ENCODE measurements at places on chromosomes 4 and X. TPM values are rescaled to one million over a fixed set of nuclear protein-coding genes. Genes with fewer than 3 reads are reported as not detected.

GRCh38 chr4:15809058-15809457 is 30.9 kb downstream of the CD38 start:
- DNase-seq: no peak

DNA sequence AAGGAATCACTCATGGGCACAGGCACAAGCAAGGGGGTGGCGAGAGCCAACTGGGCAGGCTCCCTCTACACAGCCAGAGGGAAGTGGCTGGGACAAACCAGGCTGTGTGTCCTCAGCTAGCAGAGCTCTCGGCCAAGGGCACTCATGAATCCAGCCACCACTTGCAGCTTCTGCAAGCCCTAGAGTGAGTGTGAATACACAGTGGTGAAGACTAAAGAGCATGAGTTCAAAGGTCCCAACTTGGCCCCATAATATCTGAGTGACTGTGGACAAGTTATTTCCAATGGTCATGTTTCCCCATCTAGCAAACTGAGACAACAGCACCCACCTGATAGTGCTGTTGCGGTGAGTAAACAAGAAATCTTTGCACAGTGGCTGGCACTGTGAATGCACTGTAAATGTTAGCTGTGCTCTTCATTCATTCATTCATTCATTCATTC is 51.7 kb downstream of the ADGRG2 start:
- DNase-seq: no peak

Gene LONRF3
- 3.1 TPM for total RNA-seq

Gene CT45A9
- total RNA-seq: not detected

Gene FAAH2
- total RNA-seq: 40.1 TPM

- DNase-seq: no peak
Observed at GRCh38 chr4:189660722-189661360, 279.8 kb upstream of the FRG1 start.

- DNase-seq: no peak
Observed at GRCh38 chrX:51568586-51568985, 50.1 kb downstream of the CENPVL3 start.

- no peak for DNase-seq
Observed at GRCh38 chr4:54942721-54943120, 182.7 kb downstream of the KDR start.

- DNase-seq: no peak
Observed at GRCh38 chrX:148804579-148805355, 304.4 kb downstream of the AFF2 start.

GRCh38 chr4:31929676-31930345 is 1209.6 kb downstream of the PCDH7 start:
- DNase-seq: no peak

DNA sequence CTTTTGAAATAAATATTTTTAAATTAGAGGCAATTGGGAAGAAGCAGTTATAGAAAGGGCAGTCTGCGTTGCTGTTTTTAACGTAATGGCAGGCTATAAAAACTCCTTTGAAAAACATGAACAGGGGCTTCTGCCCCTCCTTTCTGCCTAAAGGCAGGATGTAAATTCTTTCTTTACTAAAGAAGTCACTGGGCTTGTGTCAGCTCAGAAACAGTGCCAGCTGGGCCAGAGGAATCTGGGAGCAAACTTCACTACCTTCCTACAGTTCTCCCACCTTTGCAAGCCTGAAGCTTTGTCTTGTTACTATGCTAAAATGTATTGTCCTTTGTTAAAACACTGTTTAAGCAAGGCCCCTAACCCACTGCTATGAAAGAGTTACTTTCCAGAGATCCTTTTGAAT is 1664.8 kb downstream of the RPA4 start:
- DNase-seq: no peak

DNA sequence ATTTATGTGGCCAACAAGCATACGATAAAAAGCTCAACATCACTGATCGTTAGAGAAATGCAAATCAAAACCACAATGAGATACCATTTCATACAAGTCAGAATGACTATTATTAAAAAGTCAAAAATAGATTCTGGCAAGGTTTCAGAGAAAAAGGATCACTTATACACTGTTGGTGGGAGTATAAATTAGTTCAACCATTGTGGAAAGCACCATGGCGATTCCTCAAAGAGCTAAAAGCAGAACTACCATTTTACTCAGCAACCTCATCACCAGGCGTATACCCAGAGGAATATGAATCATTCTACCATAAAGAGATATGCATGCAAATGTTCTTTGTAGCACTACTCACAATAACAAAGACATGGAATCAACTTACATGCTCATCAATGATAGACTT is 478.7 kb upstream of the GALNTL6 start:
- no peak for DNase-seq

Gene GPRIN3
- 1.9 TPM for total RNA-seq

- no peak for DNase-seq
Observed at GRCh38 chr4:61614231-61614630, 414.1 kb downstream of the ADGRL3 start.

DNA sequence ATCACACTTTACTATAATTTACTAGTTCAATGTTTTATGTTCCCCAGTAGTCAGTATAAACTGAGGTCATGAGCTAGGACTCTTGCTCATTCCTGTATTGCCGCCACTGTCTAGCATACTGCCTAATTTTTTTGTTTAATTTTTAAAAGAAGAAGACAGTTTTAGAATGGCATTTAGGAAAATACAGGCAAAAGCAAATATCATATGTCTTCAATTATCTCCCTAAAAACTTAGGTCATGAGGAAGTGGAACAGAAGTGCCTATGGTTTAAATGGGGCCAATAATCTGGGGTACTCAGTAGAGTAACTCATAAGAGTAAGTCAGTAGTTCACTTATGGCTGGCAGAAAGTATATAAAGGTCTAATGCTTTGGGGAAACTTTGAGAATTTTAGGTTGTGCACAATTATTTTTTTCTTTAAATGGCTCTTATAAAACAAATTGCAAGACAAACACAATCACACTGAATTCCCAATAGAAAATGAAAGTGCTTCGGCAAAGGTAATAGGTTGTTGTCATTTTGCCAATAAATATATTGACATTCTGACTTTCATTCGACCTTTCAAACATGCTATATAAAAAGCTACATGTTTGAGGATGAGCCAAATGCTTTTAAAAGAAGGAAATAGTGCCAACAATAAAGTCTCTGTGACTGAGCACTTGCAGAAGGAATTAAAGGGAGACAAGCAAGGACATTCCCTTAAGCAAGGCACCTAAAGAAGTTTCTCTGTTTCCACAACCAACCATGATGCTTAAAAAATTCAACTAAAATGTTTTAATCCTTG is 390.1 kb downstream of the PDGFC start:
- DNase-seq: no peak

DNA sequence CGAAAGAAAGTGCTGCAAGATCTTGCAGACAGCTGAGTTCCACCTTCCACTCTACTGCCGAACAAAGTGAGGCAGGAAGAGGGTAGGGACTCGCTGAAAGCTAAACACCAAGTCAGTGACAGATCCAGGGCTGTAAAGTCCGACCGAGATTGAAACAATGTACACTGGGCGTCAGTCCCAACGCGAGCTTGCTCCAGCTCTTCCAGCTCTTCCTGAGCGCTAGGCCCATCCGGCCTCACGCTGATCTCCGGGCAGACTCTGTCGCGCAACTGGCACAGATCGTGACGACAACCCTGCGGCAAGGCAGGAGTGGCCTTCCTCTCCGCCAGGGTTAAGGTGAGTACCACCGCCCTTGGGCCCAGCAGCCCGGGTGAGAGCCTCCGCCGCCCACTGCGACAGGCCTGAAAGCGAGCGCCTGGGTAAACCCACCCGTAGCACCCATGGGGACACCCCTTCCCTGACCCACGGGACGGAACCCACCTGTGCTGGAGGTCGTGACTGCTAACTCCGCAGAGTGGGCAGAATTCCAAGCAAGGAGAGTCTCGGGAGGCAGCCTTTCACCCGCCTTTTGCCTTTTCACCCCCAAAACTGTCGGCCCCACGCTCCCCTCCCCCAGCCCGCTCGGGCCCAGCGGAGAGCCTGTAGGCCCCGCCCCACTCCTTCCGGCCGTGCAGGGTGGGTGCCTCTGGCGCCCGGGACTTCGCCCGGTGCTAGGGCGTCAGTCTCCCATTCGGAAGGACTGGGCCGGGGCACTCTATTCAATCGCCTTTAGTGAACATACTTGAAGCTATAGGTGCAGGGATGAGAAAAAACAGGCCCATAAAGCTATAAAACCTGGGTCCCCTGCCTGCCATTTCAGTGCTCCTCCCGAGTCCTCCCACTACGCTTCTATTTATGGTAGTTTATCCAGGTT is at the start of gene TMLHE:
TSS of gene TMLHE (minus strand) at position 641 of the 913 bp plus-strand sequence. CDS start 67,676 bp downstream, outside the sequence.
- DNase-seq: peak; percentile 90

- no peak for DNase-seq
Observed at GRCh38 chr4:53489279-53489889, 101.9 kb downstream of the LNX1 start.

Gene RASL11B
- total RNA-seq: 0.80 TPM

Gene FGF13
- total RNA-seq: 3.3 TPM

DNA sequence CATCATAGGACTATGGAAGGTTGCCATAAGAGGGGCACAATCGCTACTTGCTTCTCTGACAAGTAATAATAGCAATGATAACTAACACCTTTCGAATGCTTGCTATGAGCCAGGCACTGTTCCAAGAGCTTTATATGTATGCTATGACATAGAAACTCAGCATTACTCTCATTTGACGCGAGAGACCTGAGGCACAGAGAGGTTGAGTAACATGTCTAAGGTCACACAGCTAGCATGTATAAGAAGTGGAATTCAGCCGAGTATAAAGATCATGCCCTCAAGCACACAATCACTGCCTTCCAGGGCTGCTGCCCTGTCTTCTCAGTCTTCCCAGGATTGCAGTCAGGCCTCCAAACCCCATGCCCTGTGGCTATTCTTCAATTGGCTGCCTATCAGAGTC is 19.5 kb downstream of the PJA1 start:
- DNase-seq: peak; percentile 43

- DNase-seq: no peak
Observed at GRCh38 chr4:101871962-101872676, 81.6 kb downstream of the BANK1 start.

Gene SLIT2
- 3.9 TPM for total RNA-seq

Gene GAGE12G
- total RNA-seq: not detected

GRCh38 chr4:155353923-155354540 is 22.7 kb downstream of the MAP9 start:
- peak; percentile 21 for DNase-seq

Gene NUDT11
- 2.4 TPM for total RNA-seq

GRCh38 chrX:22974616-22975015 is 25.1 kb upstream of the DDX53 start:
- no peak for DNase-seq

DNA sequence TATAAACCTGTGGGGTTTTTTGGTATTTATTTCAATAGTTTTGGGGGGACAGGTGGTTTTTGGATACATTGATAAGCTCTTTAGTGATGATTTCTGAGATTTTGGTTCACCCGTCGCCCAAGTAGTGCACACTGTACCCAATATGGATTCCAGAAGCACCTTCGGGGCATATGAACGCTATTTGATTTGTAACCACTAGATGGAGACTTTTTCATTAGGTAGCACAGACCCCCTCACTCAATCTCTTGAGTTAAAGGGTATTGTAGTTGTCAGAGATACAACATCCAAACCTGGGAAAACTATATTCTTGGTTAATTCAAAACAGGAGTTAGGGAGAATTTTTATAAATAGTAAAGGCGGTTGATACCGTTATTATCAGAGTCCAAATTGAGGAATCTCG is 79.8 kb downstream of the SPANXN3 start:
- DNase-seq: no peak

- DNase-seq: no peak
Observed at GRCh38 chr4:16472537-16472936, 246.3 kb upstream of the TAPT1 start.

DNA sequence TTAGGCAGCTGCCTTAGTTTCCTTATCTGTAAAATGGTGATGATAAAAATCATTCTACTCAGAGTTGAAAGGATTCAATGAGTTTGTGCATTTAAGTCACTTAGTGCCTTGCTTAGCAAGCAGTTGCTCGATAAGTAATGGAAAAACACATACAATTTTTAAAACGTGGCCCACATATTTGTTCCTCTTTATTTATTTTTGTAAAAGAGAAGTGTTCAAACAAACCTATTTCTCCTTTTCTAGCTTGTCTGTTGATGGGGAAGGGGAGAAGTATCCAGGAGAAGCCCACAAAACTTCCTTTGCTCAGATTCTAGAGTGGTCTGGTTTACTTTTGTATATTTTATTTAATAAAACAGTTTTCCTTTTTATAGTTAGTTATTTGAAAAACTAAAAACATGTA is 3.3 kb upstream of the HPGDS start:
- no peak for DNase-seq

GRCh38 chr4:78057600-78058550 is 752 bp downstream of the FRAS1 start:
- peak; percentile 30 for DNase-seq

DNA sequence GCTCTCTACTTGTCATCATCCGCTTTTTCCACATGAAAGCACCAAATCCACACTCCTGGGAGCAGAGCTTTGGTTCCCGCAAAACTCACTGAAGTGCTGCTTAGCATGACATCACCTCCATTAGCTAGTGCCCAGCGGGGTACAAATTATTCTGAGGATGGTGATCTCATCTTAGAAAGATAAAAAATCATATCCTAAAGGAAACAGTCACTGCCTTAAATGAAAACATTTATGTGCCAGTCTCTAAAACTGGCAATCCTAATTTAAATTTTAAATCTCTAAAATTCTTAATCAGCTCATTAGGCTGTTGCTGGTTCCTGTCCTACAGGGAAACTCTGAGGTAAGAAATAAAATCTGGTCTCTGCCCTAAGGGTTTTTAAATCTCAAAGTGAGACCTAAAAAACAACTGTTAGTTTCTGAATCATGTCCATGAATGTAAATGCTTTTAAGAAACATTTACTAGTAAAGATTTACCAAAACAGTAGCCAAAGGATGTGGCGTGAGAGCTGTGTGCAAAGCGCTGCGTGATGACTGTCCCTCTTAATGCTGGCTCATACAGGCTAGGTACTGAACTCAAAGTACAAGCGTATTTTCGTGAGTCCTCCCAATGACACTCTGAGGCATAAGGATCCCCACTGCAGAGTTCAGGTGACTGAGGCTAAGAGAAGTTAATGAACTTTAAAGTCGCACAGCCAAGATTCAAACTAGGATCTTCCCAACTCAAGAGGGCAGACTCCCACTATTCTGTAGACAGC is 4.5 kb downstream of the CASP3 start:
- no peak for DNase-seq

GRCh38 chrX:136880003-136880451 is 498 bp downstream of the RBMX start:
- DNase-seq: no peak

Gene CBR4
- total RNA-seq: 37.2 TPM

Gene IBSP
- total RNA-seq: not detected

DNA sequence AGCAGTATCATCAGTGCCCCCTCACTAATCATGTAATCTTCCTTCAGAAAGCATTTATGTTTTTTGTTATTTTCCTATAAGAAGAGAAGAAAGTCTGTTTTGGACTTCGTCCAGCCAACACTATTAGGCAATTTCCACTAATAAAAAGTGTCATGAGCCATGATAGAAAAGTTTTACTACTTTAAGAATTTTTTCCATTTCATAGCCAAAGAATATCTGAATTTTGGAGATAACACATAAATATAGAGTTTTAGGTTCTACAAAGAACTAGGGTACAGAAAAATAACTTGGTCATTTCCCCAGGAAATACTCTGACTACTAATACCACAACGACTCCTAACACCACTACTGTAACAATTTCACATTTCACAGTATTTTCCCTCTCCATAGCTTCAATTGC is 41.8 kb upstream of the VEGFC start:
- no peak for DNase-seq

GRCh38 chr4:20271950-20272349 is 20.2 kb downstream of the SLIT2 start:
- no peak for DNase-seq

GRCh38 chrX:38052096-38052495 is 45.7 kb downstream of the SYTL5 start:
- no peak for DNase-seq

Gene CENPE
- total RNA-seq: 1.7 TPM

Gene ESX1
- total RNA-seq: not detected

- no peak for DNase-seq
Observed at GRCh38 chr4:72326692-72327632, 242.1 kb downstream of the ADAMTS3 start.

Measured in lower leg skin (tissue), 4 donors.